ENCODE measurements at places on chromosomes 4 and X.

DNA sequence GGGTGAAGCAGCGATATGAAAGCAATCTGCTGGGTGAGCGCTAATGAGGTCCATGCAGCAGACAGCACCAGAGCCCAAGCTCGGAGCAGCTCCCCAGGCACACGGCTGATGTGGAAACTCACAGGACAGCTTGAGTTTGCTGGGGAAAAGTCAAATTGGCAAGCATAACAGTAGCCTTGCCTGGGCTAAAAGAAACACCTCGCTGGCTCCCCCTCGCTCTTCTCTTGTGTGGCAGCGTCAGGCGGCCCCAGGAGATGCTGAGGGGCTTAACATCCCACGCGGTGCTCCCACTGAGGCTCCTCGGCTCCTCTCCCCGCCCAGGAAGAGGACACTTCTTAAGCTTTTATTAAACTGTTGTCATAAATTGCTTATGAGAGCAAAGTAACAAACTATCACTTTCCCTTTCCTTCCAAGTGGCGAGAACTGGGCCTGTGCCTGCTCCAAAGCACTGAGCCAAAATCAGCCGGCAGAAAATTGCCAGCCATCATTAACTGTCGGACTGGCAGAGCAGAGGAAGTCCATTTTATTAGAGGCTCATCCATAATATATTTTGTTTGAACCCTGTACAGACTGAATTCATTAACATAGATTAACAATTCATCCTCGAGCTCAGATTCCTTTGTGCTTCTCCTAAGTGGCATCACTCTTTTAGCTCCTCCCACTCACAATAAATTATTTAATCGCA is 111.4 kb downstream of the TSPAN5 start:
- DNase-seq: no peak

DNA sequence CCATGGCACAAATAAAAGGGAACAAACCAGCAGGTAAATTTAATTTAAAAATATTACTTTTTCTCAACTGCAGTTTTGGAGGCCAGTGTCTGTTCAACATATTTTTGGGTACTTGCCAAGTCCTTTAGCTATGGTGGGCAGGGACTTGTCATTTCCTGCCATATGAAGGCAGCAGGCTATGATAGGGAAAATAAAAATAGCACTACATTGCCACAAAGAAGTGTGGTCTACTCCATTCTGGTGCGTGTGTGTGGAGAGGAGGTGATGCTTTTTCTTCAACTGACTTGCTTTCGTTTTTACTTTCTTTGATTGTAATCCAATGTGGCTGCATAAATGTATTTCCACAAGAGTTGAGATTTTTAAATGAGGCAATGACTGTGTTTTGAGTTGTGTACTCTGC is 17.2 kb downstream of the GPR174 start:
- no peak for DNase-seq

DNA sequence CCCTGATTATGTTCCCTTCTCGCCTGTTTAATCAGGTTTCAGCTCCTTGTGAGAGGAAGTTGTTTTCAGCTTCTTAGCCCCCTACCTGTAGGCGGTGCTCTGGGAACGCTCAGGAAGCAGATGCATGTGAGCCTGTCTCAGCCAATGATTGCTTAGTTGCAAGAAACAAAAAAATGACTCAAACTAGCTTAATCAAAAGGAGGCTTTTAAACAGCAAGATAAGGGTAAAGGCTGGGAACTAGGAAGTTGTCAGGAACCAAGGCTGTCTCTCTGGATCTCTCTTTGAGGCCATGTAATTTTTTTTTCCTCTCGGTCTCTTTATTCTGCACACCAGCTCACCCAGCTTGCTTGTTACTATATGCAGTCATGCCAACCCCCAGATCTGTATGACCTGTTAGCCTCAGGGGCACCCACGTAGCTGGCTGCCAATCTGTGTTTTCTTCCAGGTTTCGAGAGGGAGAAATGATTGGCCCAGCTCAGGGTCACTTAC is 109.1 kb downstream of the PTTG2 start:
- peak; percentile 73 for DNase-seq

- no peak for DNase-seq
Measured at GRCh38 chr4:172778583-172778982, 390.0 kb upstream of the GALNT7 start.

DNA sequence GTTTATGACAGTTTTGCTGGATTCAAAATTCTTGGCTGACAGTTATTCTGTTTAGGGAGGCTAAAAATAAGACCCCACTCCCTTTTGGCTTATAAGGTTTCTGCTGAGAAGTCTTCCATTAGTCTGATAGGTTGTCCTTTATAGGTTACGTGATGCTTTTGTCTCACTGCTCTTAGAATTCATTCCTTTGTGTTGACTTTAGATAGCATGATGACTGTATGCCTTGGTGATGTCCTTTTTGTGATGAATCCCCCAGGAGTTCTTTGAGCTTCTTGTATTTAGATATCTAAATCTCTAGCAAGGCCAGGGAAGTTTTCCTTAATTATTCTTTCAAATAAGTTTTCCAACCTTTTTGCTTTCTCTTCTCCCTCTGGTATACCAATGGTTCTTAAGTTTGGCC is 36.4 kb downstream of the DCLK2 start:
- DNase-seq: no peak

- no peak for DNase-seq
Measured at GRCh38 chrX:130083656-130084382, 26.5 kb downstream of the ELF4 start.

GRCh38 chr4:40323866-40324265 is 11.3 kb upstream of the CHRNA9 start:
- DNase-seq: no peak

DNA sequence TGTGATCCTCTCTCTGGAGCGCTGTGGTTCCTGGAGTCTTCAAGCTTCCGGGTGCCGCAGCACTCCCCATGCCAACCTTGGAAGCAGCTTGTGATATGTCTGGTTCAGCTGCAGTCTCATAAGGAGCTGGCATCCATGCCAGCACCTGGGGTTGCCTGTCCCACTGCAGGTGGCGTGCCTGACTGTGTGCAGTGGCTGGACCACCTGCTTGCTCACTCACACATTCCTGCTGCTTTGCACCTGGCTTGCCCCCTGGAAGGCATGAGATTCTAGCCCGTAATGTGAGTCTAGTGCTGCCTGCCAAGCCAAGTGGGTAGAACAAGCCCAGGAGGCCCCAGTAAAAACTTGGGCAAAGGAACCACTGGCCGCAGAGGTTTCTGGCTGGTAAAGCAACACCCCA is 687.2 kb upstream of the AADAT start:
- DNase-seq: no peak

DNA sequence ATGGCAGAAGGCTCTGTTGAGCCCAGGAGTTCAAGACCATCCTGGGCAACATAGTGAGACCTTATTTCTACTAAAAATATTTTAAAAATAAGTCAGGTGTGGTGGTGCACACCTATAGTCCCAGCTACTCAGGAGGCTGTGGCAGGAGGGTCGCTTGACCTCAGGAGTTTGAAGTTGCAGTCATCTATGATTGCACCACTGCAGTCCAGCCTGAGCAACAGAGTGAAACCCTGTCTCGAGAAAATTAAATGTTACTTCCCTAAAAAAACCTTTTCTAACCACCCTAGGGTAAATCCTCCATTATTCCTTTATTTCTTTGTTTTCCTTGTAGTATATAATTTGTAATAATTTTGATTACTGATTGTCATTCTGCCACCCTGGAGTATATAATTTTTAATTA is 7.9 kb downstream of the FAM200B start:
- no peak for DNase-seq

DNA sequence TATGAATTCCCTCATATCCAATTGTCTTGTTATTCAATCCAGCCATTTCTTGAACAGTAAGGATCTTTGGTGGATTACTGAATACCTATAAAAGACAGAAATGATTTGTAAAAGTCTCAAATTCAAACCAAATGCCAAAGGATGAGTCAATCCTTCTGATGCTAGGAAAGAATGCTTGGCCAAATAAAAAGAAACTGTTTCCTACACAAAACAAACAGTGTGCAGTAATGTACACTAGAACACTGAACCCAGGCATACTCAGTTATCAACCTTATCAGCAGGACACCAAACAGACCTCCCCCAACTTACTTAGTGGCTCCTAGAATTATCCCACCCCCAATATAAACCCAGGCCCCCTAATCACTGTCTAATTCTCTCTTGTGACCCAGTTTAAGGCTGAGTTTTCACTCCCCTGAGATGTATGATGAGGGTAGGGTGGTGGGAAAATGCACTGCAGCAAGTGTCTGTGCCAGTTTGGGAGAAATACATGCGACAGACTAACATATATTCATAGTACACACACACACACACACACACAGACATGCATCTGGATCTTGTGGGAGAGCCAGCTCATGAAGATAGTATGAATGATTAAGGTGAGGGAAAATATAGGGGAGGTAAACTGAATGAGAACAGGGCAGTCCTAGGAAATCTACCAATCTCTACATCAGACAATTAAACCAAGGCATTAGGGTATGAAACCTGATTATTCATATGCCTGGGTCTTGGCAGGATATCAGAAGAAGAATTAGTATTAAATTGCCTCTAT is 35.0 kb downstream of the CLDN2 start:
- no peak for DNase-seq

GRCh38 chrX:97117572-97117971 is 233.9 kb downstream of the RPA4 start:
- DNase-seq: no peak

DNA sequence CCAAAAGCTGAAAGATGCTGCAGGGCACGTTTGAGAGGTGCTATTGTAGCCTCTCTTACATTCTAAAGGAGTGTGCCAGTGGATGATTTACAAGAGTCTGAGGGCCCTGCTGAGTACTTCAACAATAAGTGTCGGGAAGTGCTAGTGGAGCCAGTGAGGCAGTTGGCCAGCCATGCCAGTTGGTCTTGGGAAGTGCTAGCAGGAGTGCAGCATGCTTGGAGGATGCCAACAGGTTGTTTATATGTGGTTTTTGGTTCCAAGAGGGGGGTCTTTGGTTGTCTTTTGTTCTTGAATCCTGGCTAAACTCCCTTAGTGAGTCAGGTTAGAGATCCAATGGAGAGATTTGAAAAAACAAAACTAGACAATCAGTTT is 335.3 kb downstream of the PABPC4L start:
- no peak for DNase-seq

GRCh38 chr4:94409962-94410361 is 41.8 kb upstream of the PDLIM5 start:
- no peak for DNase-seq

GRCh38 chrX:140764401-140764919 is 54.9 kb downstream of the LINC00632 start:
- no peak for DNase-seq

- no peak for DNase-seq
Measured at GRCh38 chr4:38184404-38184803, 224.2 kb downstream of the PTTG2 start.

DNA sequence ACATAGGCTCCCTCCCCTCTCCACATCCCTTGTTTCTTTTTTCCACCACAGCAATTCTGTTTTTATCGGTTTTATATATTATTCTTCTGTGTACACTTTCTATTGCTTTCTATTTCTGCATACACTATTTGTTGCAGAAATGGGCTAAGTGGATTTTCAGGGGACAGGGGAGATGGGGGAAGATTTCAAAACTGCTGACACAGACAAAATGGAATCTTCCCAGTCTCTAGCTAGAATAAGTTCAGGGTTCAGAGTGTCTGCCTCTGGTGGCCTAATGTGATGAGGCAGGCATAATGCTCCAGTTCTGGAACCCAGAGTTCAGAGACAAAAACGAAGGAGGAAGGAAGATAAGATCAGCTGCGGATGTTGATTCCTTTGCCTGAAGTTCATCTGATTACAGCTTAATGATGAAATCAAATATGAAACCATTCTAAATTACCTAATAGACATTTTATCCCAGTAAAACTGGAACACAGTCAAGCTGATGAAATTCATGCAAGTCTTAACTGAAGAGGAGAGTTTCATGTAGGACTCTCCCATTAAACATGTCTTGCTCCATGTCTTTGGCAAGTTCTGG is 447.1 kb downstream of the AFF2 start:
- DNase-seq: no peak

- DNase-seq: no peak
Measured at GRCh38 chrX:151724563-151725337, 8.9 kb downstream of the FATE1 start.

GRCh38 chr4:177225605-177226004 is 84.1 kb upstream of the NEIL3 start:
- no peak for DNase-seq

GRCh38 chrX:555725-556666 is 74.6 kb upstream of the SHOX start:
- DNase-seq: peak; percentile 6

GRCh38 chr4:185640811-185641675 is 105.7 kb upstream of the PDLIM3 start:
- no peak for DNase-seq

- DNase-seq: peak; percentile 17
Measured at GRCh38 chr4:16862697-16863096, 35.7 kb downstream of the LDB2 start.

GRCh38 chrX:12961196-12961718 is 13.7 kb upstream of the TMSB4X start:
- DNase-seq: no peak

DNA sequence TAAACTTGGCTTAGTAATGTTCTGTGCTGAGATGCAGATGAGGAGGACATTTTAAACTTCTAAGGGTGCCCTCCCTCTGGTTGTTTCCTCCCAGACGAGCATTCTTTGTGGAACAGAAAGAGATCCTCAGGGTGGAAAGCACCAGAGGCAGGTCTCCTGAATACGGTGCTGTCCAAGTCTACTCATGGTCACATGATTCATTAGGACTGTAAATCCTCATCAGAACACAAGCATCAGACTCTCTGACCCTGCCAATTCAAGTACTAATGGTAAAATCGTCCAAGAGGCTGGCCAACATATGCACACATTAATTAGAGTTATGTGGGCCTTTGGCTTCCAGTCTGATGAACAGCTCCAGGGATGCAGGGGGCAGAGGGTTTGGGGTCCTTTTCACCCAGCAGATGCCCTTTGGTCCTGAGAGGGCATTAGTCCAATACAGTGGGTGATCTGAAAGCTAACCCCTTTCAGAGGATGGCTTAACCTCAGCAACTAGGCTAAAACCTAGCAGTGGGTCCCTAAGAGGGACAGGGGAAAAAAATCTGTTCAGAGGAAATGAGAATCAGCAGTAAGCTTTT is 18.2 kb downstream of the HAND2 start:
- DNase-seq: no peak

GRCh38 chrX:145041486-145041885 is 205.8 kb upstream of the SPANXN1 start:
- DNase-seq: no peak

DNA sequence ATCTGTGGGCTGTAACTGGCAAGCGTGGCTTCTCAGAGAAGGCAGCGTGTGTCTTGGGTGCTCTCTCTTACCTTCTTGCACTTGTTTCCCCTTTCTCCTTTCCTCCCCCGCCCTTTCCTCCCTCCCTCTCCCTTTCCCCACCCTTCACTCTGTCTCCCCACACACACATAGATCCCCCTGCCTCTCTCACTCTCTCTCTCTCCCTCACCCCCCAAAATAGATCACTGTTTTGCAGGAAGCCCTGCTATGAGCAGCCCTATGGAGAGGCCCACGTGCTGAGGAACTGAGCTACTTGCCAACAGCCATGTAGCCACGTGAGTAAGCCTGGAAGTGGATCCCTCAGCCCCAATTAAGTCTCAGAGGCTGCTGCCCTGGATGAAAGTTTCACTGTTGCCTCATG is 4.3 kb upstream of the PNMA6E start:
- DNase-seq: no peak

Measured in mucosa of gallbladder (tissue), 1 donor.